ENCODE measurements at places on chromosomes 1 and 21.

DNA sequence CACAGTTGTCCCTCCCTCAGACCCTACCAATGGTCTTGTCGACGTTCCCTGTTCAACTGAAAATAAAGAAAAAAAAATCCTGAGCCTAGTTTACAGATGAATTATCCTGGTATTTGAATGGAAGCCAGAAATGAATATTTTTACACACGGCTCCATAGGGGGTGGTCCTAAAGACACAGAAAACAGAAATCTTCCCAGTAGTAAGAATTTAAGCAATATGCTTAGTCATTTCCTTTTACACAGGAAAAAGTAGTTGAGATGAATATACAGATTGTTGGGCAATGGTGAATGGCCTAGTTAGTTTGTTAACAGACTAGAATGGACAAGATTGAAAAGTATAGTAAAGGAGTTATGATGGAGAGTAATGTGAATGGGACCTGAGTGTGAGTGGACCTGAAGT, 67.4 kb downstream of the RGS18 start:
- DNase-seq: no peak

DNA sequence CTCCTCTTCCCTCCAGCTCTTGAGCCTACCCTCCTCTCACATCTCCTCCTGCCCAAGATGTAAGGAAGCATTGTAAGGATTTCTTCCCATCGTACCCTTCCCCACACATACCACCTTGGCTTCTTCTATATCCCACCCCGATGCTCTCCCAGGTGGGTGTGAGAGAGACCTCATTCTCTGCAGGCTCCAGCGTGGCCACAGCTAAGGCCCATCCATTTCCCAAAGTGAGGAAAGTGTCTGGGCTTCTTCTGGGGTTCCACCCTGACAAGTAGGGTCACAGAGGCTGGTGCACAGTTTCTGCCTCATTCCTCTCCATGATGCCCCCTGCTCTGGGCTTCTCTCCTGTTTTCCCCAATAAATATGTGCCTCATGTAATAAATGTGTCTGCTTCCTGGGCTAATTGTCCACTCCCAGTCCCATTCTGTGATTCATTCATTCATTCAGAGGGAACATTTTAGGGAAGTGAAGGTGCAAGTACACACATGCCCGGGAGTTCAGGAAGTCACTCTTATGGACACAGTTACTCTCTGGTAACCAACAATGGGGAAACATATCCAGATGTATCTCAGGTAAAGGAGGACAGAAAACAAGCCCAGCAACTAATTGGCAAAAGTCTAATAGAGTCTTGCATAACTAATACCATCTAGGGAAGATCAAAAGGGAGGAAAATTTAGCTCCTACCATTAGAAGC, 1.9 kb downstream of the SPRR4 start:
- no peak for DNase-seq

DNA sequence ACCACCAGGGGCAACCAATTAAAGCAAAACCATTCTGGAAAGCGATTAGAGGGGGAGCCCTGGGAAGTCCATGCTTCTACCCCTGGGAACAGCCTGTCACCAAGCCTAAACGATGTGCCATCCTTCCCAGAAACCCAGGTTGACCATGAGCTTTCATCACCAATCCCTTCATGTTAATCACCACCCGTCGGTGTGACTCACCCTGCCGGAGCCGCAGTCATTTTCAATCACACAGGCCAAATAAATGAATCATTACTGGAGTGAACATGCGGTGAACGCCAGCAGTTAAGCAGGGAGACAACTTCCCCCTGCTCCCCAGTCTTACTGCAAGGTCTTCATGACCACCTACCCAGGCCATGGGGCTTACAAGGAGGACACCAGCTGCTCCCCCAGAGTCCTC, 308.8 kb downstream of the AJAP1 start:
- no peak for DNase-seq

GRCh38 chr1:7576946-7577657, 194.0 kb upstream of the VAMP3 start:
- DNase-seq: no peak

GRCh38 chr1:180571060-180571831, 12.5 kb downstream of the OVAAL start:
- no peak for DNase-seq

DNA sequence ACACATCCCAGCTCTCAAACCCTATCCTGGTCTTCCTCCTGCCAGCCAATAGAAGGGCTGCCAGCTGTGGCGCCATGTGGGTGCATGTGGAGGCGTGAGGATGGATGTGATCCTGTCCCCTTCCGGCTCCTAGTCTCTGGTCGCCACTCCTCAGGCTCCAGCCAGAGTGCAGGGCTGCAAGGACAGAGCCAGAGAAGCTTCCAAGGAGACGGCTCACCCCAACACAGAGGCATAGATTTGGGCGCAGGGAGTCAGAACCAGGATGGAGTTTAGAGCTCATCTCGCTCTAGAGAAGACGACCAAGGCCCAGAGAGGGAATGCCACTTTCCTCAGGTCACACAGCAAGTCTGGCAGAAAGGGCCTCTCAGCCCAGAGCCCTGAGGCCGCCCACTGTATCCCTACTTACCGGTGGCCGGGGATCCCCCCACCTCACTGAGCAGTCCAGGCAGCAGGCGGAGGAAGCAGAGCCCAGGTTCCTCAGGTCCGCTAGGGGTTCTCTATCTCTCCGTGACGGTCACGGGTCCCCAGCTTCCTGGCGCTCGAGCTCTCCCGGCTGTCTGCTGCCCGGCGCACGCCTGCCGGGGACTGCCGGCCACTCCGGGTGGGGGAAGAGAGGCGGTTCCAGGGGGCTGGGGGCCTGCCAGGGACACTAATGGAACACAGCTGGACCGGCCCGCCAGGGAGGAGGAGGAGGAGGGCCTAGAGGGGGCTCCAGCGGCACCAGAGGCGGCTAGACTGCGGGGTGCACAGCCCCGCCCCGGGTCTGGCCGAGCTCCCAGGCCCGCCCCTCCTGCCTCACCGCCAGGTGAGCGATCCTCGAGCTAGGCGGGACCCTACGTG, at the start of gene COL16A1:
Gene COL16A1 (minus strand): TSS at position 587 of the 840 bp plus-strand sequence. CDS start 1,824 bp downstream, outside the sequence.
- DNase-seq: no peak

DNA sequence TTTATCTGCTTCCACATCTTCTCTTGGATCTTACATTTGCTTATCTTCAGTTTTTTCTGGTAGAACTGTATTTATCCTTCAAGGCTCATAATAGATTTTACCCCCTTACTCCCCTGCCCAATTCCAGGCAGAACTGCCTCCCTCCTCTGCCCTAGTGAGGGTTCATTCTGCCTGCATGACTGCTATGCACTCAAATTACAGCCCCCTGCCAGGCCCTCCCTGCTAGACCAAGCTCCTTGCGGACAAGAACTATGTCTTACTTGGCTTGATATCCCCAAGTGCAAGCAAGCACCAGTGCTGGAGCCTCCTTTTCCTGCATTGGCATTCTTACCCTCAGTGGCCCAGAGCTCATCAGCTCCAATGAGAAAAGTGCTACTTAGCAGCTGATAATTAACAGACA, 18.1 kb downstream of the MAPKAPK2 start:
- no peak for DNase-seq

DNA sequence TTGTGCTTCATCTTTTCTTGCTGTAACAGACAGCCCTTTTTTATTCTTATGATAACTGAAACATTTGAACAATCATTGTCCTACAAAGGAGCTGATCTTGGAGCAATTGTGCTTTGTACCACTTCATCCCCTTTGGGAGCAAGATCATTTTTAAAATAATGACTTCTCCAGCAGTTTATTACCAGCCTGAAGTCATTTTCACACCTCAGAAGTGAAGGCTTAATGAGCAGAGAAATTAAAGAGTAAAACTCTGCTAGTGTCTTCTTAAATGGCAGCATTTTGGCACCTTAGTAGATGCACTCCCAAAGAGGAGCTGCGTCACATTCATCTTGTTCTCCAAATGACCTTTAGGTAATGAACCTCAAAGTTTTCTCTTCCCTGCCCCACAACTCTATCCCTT, 439.6 kb upstream of the CAMK1G start:
- no peak for DNase-seq

DNA sequence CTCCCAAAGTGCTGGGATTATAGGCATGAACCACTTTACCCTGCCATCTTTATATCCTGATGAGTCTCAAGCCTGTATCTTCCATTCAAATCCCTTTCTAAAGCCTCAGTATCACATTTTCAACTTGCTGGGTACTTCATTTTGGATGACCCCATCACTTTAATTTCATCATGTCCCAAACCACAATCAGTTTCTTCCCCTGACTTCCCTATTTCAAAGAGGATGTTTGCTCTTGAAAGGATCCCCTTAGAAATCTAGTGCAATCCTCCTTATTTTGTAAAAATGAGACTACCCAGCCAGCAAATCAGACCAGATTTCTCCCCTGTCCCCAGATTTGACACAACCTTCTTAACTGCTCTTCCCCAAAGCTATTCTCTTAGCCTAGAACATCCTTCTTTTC, 7.0 kb upstream of the TRIT1 start:
- DNase-seq: no peak

DNA sequence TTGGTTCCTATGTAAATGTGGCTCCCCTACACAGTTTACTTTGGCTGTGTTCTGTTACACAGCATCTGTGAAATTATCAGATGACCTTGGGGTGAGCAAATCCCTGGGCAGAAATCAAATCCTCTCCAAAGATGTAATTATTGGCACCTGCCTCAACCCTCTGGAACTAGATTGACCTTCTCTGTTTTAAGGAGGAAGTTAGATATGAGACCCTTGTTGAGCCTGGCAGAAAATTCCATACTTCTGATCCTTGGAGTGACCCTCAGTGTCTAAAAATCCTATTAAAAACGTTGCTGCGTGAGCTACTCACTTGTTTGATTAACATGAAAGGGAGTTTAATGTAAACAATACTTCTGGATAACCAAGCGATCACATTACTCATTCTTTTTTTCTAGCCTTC, 122.0 kb downstream of the CLIC6 start:
- no peak for DNase-seq

GRCh38 chr1:53490351-53490750, 31.2 kb downstream of the DMRTB1 start:
- DNase-seq: no peak

- no peak for DNase-seq
Measured at GRCh38 chr1:162067466-162067865, 2.0 kb upstream of the NOS1AP start.

DNA sequence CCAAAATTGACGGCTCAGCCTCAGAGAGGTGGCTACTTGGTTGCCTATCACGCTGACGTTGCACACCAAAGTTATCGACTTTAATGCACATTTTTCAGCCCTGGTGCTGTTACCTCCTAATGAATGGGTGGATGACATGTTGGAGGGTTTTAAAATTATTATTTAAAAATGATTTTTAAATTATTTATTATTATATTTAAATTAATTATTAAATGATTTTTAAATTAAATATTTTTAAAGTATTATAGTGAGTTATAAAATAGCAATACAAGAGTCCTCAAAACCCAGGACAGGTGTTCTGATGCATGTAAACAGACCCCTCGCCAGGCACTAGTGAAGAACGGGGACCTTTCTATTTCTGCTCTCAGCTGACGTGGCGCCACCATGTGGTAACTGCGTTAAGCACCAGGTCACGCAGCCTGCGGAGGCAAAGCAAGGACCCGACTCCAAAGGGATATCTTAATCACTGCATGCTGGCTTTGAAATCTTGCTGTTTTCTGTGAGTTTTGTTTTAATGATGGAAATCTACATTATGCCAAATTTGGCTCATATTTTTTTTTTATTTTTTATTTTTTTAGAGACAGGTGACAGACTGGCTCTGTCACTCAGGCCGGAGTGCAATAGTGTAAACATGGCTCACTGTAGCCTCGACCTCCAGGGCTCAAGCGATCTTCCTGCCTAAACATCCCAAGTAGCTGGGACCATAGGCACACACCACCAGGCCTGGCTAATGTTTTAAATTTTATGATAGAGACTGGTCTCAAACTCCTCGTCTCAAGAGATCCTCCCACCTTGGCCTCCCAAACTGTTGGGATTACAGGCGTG, 22.6 kb downstream of the CASP9 start:
- peak; percentile 27 for DNase-seq

- no peak for DNase-seq
Measured at GRCh38 chr1:181660621-181661020, 177.3 kb downstream of the CACNA1E start.

DNA sequence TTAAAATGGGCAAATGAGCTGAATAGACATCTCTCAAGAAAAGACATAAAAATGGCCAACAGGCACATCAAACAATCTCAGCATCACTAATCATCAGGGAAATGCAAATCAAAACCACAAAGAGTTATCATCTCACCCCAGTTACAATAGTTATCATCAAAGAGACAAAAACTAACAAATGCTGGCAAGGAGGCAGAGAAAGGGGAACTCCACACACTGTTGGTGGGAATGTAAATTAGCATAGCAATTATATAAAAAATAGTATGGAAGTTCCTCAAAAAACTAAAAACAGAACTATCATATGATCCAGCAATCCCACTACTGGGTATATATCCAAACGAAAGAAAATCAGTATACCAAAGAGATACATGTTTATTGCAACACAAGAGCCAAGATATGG, 68.7 kb downstream of the DENND1B start:
- no peak for DNase-seq

DNA sequence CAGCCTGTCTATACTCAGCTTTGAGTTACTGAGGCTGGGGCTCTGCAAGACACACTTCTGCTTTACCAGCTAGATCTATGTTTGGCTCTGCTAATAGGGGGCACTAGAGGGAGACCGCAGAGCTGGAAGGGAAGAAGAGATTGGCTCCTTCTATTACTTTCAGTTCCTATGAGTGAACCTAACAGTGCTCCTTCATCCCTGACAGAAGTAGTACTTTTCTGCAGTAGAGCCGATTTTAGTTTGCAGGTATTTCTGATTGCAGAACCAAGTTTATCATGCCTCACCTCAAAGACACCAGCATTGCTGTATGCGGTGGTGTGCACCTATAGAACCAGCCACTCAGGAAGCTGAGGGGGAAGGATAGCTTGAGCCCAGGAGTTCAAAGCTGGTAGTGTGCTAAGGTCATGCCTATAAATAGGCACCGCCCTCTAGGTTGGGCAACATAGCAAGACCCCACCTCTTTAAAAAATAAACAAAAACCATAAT, 5.7 kb upstream of the ZDHHC18 start:
- no peak for DNase-seq

DNA sequence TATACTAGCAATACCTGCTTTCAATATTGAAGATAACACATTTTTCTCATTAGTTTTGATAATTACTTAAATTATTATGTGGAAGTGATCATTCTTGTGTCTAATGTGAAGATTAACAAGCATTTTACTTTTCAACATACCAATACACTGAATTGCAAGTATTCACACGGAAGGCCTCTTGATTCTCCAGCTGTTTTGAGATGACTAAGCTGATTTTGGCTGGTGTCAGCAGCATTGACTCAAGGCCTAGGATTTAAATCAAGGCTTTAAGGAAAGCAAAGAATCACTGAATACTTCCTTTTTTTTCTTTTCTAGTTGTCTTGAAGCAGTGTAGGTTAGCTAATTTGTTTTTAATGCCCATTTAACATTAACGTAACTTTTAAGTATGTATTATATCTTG, 373.7 kb downstream of the SRGAP2C start:
- no peak for DNase-seq

Measured in NCI-H446 (cell line).